Skin of body (tissue), 3 donors: ENCODE measurements at places on chromosomes 2 and 18. TPM values are rescaled to one million over a fixed set of nuclear protein-coding genes. Genes with fewer than 3 reads are reported as not detected.
A peak's percentile ranks its signal among the peaks of the same experiment; 100 is the strongest.

DNA sequence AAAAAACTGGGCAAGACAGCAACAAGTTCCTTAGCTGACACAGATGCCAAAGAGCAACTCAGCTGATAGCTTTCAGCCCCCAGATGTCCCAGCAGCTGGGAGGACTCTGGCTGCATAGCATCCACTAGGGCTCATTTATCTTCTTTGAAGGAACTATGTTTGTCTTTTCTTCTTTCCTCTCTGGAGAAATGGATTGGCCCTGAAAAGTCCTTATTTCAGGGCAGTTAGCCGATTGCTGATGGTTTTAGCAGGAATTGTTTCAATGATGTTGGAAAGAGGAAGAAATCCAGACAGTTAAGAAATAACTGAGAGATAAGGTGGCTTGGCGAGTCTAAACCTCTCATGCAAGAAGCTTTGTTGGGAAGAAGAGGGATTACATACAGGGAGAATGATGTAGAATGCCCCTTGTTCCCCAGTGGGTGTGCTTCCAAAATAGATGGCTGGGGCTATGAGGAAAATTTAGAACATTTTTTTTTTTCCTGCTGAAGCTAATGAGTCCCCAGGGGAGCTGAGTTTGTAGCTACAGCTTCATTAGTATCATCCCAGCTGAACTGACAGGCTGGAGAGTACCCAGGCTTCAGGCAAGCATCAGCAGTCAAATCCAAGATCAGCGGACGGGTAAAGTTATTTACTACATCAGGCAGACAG, 33.6 kb upstream of the SERPINE2 start:
- peak; percentile 82 for DNase-seq

DNA sequence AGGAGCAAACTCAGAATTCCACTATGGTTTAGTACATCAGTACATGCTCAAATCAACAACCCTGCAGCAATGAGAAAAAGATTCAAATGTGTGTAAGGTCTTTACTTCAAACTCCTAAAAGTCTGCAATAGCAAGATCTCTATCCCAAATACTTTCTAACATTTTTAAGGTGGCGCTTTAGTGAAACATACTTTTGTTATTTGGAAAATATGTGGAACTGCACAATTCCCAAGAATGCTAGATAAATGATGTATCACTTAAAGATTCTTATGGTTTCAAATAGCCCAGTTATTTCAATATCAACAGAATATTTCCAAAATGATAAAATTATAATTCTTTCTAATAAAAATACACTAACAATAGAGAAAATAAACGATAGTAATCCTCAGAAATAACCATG, 227.6 kb upstream of the SMAD7 start:
- DNase-seq, result no peak

- DNase-seq, result no peak
Observed at GRCh38 chr2:67229706-67230105, 167.4 kb upstream of the ETAA1 start.

DNA sequence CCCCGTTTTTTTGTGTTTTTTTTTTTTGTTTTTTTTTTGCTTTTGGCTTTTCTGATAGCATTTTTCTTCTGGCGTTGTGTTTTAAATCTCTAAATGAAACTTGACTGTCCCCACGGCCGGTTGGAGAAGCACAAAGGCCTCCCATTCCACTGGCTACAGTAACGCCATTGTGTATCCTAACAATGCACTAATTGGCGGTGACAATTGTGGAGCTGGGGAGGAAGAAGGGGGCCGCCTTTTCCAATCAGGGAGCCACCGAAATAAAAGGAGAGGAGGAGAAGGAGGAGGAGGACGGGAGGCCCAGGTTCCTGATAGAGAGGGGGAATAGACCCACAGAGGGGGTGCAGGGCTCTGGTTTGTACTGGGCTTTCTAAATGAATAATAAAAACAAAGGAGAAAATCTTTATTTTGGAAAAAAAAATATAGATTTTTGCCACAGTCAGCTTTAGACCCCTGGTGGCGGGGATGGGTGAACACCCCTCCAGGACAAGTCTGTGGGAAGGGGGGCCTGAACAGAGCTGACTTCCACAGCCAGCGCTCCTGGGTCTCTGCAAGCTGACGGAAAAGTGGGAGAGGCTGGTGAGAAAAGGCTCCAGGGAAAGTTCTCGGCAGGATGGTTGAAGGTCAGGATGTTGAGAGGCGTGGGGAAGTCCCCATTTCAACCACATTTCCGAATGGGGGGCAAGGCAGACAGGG, 43.7 kb upstream of the FZD5 start:
- DNase-seq, result no peak

- DNase-seq, result no peak
Observed at GRCh38 chr2:238570391-238570790, 143.7 kb downstream of the ASB1 start.

- peak; percentile 32 for DNase-seq
Observed at GRCh38 chr2:47043142-47043890, 111.8 kb downstream of the STPG4 start.

- DNase-seq, result no peak
Observed at GRCh38 chr2:230890646-230891045, 25.9 kb downstream of the ITM2C start.

GRCh38 chr2:15850534-15850933, 89.8 kb upstream of the MYCN start:
- no peak for DNase-seq

- no peak for DNase-seq
Observed at GRCh38 chr18:43322132-43322531, 44.8 kb upstream of the SYT4 start.

GRCh38 chr2:31302940-31303563, 69.1 kb downstream of the EHD3 start:
- no peak for DNase-seq

DNA sequence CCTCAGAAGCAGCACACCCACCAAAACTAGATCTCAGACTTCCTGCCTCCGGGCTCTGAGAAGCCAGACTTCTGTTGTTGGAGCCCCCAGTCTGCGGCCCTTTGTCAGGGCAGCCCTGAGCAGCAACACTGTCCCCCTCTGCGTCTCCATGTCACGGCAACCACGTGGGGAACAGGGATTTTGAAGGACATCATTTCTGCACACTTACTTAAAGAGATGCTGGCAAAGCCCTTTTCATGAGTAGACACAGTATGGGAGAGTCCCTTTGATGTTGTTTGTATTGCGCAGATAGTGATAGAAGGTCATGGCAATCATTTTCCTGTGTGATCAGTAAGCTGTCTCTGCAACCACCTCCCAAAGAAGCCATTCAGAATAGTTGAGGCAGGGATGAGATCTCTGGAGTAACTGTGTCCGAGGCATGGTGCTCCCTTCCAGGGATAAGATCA, 69.1 kb upstream of the ID2 start:
- no peak for DNase-seq

DNA sequence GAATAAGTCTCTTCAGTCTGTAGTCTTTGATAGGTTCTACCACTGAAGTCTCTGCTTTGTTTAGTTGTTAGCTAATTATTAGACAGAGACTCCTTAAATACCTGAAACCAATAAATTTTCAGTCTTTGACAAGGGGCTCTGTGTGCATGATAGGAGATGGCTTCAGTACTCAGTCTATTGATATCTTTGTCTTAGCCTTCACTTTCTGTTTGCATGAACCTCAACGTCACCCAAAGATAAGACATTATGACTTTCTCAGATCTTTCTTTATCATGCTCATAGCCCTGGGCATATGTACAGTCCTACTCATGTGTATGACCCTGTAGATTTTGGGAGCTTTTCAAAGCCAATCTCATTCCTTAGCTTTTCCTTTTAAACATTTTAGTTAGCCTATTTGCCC, 183.5 kb upstream of the GCFC2 start:
- no peak for DNase-seq

DNA sequence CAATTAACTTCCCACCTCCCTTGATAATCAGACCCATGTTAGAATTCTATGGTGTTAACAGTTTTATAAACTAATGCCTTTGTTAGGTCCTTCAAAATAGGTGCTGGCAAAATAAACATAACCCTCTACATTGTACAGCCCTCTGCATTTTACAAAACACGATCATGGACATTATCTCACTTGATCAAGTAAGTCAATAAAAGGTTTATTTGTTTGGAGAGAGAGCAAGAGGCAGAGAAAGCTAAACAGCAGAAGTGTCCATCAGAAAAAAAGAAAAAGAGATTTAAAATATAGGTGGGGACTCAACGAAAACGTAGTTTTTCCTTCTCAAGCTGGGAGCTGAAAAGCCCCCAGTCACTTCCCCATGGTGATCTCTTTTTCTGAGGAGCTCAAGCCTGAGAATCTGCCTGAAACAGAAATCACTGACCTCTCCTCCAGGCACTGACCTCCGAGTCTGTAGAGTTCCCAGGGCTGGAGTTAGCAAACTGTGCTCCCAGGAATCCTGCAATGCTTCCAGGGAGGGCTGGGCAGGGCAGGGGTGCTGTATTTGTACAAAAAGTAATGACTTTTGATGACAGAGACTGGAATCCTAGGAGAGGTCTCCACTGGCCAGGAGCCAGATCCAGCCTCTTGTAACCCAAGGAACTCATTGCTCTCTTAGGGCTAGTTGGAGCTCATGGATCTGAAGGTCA, 137.8 kb upstream of the KLHL29 start:
- DNase-seq, result no peak

DNA sequence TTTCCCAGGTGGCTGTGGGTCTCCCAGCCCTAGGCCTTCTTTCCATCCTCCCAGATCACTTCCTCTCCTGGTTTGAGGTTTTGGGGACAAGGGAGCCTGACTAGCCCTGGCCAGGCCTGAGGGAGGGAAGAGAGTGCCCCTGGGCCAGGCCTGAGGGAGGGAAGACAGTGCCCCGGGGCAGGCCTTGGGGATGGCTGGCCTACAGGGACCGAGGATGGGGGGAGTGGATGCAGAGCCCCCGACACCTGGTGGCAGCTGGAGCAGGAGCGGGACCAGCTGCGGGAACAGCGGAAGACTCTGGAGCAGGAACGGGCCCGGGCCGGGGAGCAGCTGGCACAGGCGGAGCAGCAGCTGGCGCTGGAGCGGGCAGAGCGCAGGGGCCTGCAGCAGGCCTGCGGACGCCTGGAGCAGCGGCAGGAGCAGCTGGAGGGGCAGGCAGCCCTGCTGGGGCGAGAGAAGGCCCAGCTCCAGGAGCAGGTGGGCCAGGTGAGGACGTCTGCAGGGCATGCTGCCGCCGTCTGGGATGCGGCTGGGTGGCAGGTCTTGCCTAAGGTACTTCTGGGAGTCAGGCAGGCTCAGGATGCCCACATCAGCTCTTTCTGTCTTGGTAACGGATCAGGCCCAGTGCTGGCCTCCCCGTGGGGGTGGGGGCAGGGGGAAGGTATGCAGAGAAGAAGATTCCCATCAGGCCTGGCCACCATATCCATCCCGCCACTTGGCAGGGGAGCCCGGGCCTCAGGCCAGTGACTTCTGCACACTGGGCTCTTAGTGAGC, 29.2 kb downstream of the CROCC2 start:
- DNase-seq, result no peak

GRCh38 chr2:196459539-196459938, 180.0 kb upstream of the CCDC150 start:
- no peak for DNase-seq

GRCh38 chr2:227759411-227760118, 13.9 kb downstream of the SCYGR8 start:
- no peak for DNase-seq

DNA sequence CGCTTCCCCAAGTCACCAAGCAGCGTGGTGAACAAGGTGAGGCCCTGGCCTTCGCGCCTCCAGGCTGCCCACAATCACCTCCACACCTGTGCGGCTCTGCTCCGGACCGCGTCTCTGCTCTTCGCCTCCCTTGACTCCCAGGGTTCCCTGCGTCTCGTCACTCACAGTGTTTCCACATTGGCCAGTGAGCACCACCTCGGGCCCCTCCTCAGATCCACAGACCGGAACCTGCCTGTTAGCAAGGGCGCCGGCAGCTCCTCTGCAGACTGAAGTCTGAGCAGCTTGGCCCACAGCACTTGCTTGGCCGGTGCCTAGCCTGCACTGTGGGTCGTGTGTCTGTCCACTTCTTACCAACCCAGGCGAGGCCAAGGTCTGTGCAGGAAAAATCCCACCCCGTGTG, 155.3 kb upstream of the ALKAL2 start:
- no peak for DNase-seq

- DNase-seq, result no peak
Observed at GRCh38 chr18:71837547-71837946, 706.6 kb downstream of the CBLN2 start.

DNA sequence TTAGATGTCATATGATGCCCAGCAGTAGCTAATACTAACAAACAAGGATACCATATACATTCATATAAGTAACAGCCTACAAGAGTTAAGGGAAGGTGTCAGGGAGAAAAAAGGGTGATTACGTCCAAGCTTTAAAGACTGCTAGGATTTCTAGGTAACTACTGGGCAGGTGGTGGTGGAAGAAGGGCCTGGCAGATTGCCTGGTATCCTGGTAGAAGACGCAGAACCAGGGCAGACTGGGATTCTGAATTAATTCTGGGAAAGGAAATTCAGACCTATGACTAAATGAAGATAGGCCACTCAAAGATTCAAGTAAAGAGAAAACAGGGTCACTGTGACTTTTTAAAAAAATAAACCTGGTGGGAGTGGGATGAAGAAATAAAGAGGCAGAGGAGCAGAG, 31.9 kb downstream of the NDUFA10 start:
- DNase-seq, result no peak

GRCh38 chr2:66443979-66444861, 9.3 kb downstream of the MEIS1 start:
- DNase-seq, result peak; percentile 38

The C2orf81 gene
- 0.30 TPM for total RNA-seq

The MCFD2 gene
- total RNA-seq, result 45.3 TPM

The NR4A2 gene
- total RNA-seq, result 5.9 TPM

The CXCR1 gene
- 2.1 TPM for total RNA-seq

The RNPEPL1 gene
- total RNA-seq, result 12.0 TPM

The SP9 gene
- total RNA-seq, result 3.3 TPM

The CIDEA gene
- 11.1 TPM for total RNA-seq

The POU3F3 gene
- 0.59 TPM for total RNA-seq
